ENCODE measurements at places on chromosomes 11 and 22. TPM values are rescaled to one million over a fixed set of nuclear protein-coding genes. Genes with fewer than 3 reads are reported as not detected.

The RFPL2 gene
- total RNA-seq, result 0.51 TPM

DNA sequence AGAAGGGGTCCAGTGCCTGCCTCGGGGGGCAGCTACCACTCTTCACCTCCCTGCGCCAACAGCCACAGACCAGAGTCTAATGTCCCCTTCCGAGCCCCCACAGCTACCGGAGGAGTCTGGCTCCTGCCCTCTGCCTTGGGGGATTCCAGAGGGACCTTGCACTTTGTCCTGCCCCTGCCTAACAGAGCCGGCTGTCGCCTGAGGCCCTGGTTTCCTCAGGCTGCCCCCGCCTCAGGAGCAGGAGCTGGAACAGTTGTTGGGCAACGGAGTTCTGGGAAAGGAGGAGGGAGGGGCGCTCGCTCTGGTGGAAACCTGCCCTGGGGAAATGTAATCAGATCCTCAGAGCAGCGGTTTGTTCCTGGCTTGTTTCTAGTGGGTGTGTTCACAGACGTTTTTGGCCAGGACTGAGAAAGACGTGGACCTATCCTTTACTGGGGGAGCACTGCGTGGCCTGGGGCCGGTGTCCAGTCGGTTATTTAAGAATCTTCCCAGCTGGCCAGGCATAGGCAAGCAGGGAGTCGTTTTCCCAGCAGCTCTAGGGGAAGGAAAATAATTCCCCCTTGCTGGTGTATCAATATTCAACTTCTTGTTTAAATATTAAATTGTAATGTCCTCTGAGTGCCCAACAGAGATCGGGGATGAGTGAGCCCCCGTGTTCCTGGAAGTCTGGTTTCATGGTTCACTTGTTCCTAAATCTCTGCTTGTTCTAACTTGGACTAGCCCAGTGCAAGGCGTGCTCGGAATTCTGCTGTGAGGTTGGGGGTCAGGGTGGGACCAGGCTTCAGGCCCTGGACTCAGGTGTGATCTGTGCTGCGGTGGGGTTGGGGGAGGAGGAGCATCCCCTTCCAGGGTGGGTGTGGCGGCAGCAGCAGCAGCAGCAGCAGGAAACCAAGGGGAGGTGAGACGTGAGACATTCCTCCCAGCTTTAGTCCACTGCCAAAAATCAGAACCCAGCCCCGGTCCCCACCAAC is 32.1 kb downstream of the A4GALT start:
- peak; percentile 89 for DNase-seq

The TESMIN gene
- total RNA-seq, result 23.5 TPM

The DDI1 gene
- not detected for total RNA-seq

The C22orf23 gene
- 0.99 TPM for total RNA-seq

The TRABD gene
- total RNA-seq, result 38.3 TPM

DNA sequence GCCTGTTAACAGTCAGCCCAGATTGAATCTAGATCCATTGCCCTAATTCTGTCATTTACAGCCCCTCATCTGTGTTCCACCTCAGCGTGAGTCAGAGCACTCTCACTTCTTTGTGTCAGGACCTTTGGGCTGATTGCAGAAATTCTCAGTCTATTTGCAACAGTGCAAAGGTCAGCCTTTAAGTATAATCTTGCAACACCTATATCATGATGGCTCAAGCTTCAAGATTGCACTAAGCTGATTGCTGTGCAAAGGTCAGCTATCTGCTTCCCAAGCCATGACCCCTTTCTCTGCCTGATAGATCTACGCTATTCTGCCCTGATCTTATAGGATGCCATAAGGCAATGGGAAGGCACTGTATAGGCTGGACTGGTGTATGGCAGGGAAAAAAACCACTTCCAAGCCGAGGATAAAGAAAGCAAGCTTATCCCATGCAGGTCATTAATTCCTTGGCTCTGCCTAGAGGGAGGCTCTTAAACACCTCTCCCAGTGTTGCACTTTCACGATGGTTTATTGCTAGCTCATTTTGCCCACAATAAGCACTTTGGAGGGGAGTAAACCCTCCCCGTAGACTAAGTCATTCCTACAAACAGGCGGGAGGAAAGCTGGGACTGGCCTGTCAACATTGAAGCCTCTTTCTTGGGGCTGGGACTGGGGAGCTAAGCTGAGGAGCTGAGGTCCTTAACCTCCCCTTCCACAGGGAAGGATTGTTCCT is 100.6 kb downstream of the RRAS2 start:
- no peak for DNase-seq

DNA sequence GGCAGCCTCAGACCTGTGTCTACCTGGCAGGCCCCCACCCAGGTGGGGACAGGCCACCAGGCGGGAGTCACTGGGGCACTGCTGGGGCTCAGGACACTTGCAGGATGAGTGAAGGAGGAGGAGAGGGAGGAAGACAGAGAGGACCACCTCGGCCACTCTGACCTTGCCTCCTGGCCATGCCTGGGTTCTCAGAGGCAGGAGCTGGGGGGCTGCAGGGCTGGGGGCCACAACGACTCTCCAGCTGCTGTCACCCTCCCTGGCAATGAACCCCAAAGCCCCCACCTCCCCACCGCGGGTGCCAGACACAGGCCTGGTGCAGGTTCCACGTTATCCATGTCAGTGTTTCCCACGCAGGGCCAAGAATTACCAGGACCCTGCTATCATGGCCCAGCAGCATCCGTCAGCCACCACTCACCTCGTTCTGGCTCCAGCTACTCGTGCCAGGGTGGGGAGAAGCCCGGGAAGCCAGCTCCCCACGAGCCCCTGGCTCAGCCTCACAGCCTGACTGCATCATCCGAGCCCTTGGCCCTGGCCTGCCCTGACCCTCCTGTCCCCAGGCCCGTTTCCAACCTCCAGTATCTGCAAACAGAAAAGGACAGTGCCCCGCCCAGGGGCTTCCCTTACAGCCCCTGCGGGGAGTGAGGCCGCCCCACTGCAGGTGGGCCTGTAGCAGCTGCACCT is 62.4 kb downstream of the BRD1 start:
- DNase-seq, result no peak

GRCh38 chr11:23078289-23078971 is 218.2 kb upstream of the CCDC179 start:
- peak; percentile 8 for DNase-seq

DNA sequence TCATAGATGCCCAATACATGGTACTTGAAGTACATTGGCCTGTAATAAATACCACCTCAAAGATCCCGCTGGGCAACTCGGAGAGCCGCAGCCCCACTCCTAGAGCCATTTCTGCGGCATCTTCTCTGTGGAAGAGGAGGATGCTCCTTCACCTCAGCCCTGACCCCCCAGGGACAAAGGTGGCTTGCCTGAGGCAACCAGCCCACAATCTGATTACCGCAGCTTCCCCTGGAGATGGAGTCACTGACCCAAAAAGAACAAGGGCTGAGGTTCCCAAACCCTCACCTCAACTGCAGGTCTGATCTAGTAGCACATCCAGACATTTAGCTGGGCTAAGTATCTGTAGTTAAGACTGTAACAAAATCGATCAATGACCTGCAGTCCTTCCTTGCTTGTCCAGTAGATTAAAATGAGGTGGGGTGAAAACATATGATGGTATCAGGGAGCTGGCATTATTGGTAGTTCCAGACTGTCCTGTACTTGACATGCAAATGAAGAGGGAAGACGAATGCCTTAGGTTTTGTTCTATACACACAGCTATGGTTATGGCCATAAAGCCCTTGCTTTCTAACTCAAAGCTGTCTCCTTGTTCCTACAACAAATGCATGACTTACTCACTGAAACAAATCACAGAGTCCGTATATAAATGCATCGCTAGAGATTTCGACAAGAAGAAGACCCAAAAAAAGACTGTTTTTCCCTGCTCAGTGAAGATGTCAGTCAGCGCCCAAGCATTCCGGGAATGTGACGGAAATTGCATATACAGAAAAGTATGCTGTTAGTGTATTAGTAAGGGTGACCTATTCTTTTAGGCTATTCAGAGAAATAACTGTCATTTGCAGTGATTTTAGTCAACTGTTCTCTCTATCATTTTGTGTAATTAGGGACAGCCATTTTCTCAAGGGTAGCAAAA is 33.7 kb downstream of the C11orf71 start:
- DNase-seq, result no peak

DNA sequence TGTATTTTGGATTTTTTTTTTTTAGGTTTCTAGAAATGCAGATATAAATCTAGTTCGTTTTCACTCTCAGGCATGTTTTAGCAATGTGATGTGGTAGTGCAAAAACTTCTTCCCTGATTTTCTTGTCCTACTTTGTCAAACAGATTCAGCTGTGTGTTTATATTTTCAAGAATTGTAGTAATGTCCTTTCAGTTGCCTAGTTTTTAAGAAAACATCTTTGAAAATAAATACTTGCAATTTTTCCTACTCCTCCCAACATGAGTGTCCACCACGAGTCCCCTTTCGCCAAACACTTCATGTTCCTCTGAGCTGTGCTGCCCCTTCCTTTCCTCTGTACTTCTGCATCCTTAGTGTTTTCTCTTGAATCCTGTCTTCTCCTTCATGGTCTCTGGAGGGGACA is 686.9 kb downstream of the NTM start:
- DNase-seq, result no peak

- DNase-seq, result no peak
Measured at GRCh38 chr11:44573333-44573732, 7.9 kb downstream of the CD82 start.

DNA sequence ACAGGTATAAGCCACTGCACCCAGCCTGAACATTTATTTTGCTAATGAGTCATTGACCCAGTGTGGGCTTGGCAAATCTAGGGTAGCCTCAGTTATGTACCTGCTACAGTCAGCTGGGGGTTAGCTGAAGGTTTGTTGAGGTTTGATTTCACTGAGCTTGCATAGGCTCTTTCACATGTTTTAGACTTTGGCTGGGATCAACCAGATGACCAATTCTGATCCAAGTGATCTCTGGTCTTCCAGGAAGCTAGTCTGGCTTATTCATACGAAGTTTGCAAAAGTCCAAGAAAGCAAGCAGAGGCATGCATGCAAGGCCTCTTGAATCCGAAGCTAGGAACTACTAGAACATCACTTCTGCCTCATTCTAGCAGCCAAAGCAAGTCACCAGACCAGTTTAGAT is 21.0 kb downstream of the SERPING1 start:
- DNase-seq, result no peak

The OR2D2 gene
- total RNA-seq, result not detected

The OR4C15 gene
- total RNA-seq, result not detected

GRCh38 chr11:289398-289711 is 429 bp downstream of the PGGHG start:
- DNase-seq, result no peak

GRCh38 chr11:92199991-92200390 is 24.6 kb upstream of the FAT3 start:
- no peak for DNase-seq

The ARHGAP42 gene
- 135 TPM for total RNA-seq

DNA sequence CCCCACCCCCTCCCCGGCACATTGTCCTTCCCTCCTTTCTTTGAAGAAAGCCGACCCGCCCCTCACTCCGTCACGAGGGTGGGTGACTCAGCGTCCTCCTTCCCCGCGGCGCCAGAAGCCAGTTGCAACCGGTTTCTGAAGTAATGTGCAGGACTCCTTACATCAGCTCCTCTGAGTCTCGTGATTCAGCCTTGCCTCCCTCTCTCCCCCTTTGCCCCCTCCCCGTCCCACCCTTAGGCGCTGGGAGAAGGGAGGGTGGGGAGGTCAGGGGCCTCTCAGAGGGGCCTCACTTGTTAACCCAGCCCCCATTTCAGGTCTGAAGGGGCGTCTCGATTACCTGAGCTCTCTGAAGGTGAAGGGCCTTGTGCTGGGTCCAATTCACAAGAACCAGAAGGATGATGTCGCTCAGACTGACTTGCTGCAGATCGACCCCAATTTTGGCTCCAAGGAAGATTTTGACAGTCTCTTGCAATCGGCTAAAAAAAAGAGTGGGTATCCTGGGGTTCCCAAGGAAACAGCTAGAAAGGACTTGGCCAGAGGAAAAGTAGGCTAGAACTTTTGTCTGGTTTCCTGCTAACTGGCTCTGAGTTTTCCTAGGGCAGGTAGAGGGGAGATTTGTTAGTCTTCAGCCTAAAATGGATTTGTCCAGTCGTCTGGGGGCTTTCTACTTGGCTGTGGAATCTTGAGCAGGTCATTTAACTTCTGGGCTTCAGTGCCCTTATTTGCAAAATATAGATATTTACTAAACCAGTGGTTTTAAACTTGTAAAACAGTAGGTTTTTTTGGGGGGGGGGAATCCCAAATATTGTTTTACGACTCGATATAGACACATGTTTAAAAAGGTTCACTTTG is 1.1 kb downstream of the SLC3A2 start:
- DNase-seq, result peak; percentile 90

- no peak for DNase-seq
Measured at GRCh38 chr11:133136376-133136775, 395.9 kb downstream of the OPCML start.

The C1QTNF4 gene
- 80.9 TPM for total RNA-seq

DNA sequence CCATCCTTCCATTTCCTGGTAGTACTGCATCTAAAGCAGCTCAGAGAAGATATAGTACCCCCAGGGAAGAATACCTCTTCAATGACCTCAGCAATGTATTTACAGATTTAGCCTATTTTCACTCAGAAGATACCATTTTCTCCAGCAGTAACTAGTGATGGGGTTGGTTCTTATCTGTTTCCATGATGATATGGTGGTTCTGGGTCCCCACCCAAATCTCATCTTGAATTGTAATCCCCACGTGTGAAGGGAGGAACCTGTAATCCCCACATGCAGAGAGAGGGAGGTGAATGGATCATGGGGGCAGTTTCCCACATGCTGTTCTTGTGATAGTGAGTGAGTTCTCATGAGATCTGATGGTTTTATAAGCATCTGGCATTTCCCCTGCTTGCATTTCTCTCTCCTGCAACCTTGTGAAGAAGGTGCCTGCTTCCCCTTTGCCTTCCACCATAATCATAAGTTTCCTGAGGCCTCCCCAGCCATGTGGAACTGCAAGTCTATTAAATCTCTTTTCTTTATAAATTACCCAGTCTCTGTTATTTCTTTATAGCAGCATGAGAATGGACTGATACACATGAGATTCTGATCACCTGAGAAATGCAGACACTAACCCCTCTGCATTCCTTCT is 139.2 kb downstream of the CCDC81 start:
- DNase-seq, result no peak

The CFAP68 gene
- total RNA-seq, result 33.0 TPM

The HEPHL1 gene
- total RNA-seq, result not detected

The CECR2 gene
- 32.3 TPM for total RNA-seq

DNA sequence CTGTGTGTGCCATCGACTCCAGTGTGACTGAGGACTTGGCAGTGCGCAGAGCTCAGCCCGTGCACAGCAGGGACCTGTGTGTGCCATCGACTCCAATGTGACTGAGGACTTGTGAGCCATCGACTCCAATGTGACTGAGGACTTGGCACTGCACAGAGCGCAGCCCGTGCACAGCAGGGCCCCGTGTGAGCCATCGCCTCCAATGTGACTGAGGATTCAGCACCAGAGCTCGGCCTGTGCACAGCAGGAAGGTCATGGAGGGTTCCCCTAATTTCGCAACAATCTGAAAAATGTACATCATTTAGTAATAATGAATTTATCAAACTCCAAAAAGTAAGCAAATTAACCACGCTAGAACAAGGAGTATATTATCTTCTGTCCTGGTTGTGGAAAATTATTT is 348.3 kb upstream of the B3GAT1 start:
- DNase-seq, result no peak
